ENCODE measurements at places on chromosomes 5 and 9. TPM values are rescaled to one million over a fixed set of nuclear protein-coding genes. Genes with fewer than 3 reads are reported as not detected.

The MELK gene
- total RNA-seq, result 12.3 TPM

The GARIN3 gene
- total RNA-seq, result not detected

The THBS4 gene
- 0.53 TPM for total RNA-seq

The FOXD4L4 gene
- 0.08 TPM for total RNA-seq

The CDH9 gene
- total RNA-seq, result not detected

The ABLIM3 gene
- 6.5 TPM for total RNA-seq

The MAT2B gene
- 61.1 TPM for total RNA-seq

The ANXA2R gene
- total RNA-seq, result 1.4 TPM

The ENTREP1 gene
- 0.23 TPM for total RNA-seq

The MAMDC2 gene
- 2.7 TPM for total RNA-seq

The DAB2 gene
- 39.8 TPM for total RNA-seq

The MARVELD2 gene
- total RNA-seq, result 0.53 TPM

The SPEF2 gene
- total RNA-seq, result 1.1 TPM

The LCN2 gene
- not detected for total RNA-seq

The SOX30 gene
- total RNA-seq, result not detected

The TAF11L9 gene
- not detected for total RNA-seq

The PITX1 gene
- total RNA-seq, result 0.12 TPM

The ITGA2 gene
- total RNA-seq, result 8.2 TPM

The PTRH1 gene
- total RNA-seq, result 13.7 TPM

The TSLP gene
- 1.2 TPM for total RNA-seq

The TEX48 gene
- total RNA-seq, result not detected

The EPB41L4B gene
- 0.12 TPM for total RNA-seq

The ARSK gene
- 4.2 TPM for total RNA-seq

The OBP2B gene
- not detected for total RNA-seq

The RFX3 gene
- total RNA-seq, result 2.0 TPM

The NMUR2 gene
- not detected for total RNA-seq

The SLC36A3 gene
- total RNA-seq, result not detected

The RMI1 gene
- total RNA-seq, result 3.0 TPM

The ZNF366 gene
- total RNA-seq, result under 0.01 TPM

The SOHLH1 gene
- not detected for total RNA-seq

The EGFLAM gene
- total RNA-seq, result 2.1 TPM

The TNFSF8 gene
- total RNA-seq, result not detected

The RNF44 gene
- 2.1 TPM for total RNA-seq

The TAS2R1 gene
- total RNA-seq, result not detected

The MAP1B gene
- total RNA-seq, result 145 TPM

The CDC25C gene
- 2.3 TPM for total RNA-seq

The PCDHGB5 gene
- 16.9 TPM for total RNA-seq

The TAF11L10 gene
- total RNA-seq, result not detected

The HAPLN1 gene
- under 0.01 TPM for total RNA-seq

The INVS gene
- total RNA-seq, result 28.2 TPM

The GOLGA1 gene
- 3.4 TPM for total RNA-seq

The HTR1A gene
- not detected for total RNA-seq

The PCDHB4 gene
- 0.23 TPM for total RNA-seq

The ACER2 gene
- 3.5 TPM for total RNA-seq

The FOXD4 gene
- total RNA-seq, result 0.23 TPM

The NDUFS4 gene
- 135 TPM for total RNA-seq

The SLC6A7 gene
- not detected for total RNA-seq

The GPRIN1 gene
- 0.70 TPM for total RNA-seq
